ENCODE measurements at places on chromosomes 7 and 10. TPM values are rescaled to one million over a fixed set of nuclear protein-coding genes. Genes with fewer than 3 reads are reported as not detected.

The PLA2G12B gene
- total RNA-seq = not detected

The DIP2C gene
- 11.8 TPM for total RNA-seq

The CDH23 gene
- total RNA-seq = 3.4 TPM

The GSTO2 gene
- total RNA-seq = 13.8 TPM

The MRC1 gene
- total RNA-seq = 1.2 TPM

The DNAJC9 gene
- 3.7 TPM for total RNA-seq

The ADCYAP1R1 gene
- total RNA-seq = 2.7 TPM

The EN2 gene
- total RNA-seq = not detected

The TUBAL3 gene
- total RNA-seq = not detected

The PAX4 gene
- not detected for total RNA-seq

The NME8 gene
- not detected for total RNA-seq

The TMEM139 gene
- 6.6 TPM for total RNA-seq

The SPAM1 gene
- total RNA-seq = not detected

The SLC26A4 gene
- 0.32 TPM for total RNA-seq

The GSTO1 gene
- 26.8 TPM for total RNA-seq

The RFC2 gene
- 9.4 TPM for total RNA-seq

The PVRIG gene
- total RNA-seq = 0.34 TPM

The CPEB3 gene
- 4.4 TPM for total RNA-seq

The GNGT1 gene
- not detected for total RNA-seq

The UNC5B gene
- total RNA-seq = 5.1 TPM

The PRPS1L1 gene
- total RNA-seq = not detected

The SCIN gene
- total RNA-seq = 1.3 TPM

The SUN3 gene
- not detected for total RNA-seq

The PNLIPRP2 gene
- 2,333 TPM for total RNA-seq

The ENTPD1 gene
- total RNA-seq = 10.9 TPM

The GRM3 gene
- not detected for total RNA-seq

The ARL4A gene
- total RNA-seq = 4.6 TPM

The SDK1 gene
- total RNA-seq = 30.8 TPM

The SLC16A9 gene
- total RNA-seq = 1.2 TPM

The A1CF gene
- total RNA-seq = 11.8 TPM

The WNT8B gene
- 0.18 TPM for total RNA-seq

The NEUROD6 gene
- not detected for total RNA-seq

The AKR1B15 gene
- total RNA-seq = not detected

The CYP2C19 gene
- total RNA-seq = 0.04 TPM

The MINDY3 gene
- total RNA-seq = 6.9 TPM

The GJC3 gene
- total RNA-seq = 0.95 TPM

The USP54 gene
- total RNA-seq = 39.1 TPM

The UCN3 gene
- 2.3 TPM for total RNA-seq

The DLX5 gene
- total RNA-seq = not detected
